ENCODE measurements at places on chromosomes 12 and 14.

- no peak for DNase-seq
These were observed at the start of gene KCNK10 for GRCh38 chr14:88323086-88323522. Gene KCNK10 (minus strand): TSS chr14:88323269. CDS start chr14:88322798, 471 bp downstream.

DNA sequence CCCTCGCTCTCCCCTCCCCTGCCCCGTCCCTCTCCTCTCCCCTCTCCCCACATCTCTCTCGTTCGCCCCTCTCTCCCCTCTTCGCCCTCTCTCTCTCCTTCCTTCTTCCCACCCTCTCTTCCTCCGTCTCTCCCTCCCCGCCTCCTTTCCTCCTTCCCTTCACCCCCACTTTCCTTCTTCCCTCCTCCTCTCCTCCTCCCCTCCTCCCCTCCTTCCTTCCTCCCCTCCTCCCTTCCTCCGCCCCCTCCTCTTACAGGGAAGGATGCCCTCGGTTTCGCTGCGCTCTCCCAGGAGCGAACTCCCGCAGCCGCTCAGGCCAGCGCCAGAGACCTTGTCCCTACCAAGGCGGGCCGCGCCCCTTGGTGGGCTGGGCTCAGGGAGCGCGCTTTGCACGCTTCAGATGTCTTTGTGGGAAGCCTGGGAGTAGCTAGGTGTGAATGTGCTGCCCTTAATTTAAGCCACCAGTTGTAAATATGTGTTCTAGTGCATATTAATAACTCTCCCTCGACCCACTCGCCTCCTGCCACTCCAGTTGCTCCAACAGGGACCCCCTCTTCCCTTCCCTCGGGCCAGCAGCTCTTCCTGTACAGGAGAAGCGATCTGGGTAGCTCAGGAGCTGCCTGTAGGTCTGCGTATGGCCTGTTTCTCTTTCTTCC, 13.3 kb upstream of the MAP3K9 start:
- no peak for DNase-seq

GRCh38 chr14:70170976-70171375, 17.8 kb downstream of the SLC8A3 start:
- no peak for DNase-seq

DNA sequence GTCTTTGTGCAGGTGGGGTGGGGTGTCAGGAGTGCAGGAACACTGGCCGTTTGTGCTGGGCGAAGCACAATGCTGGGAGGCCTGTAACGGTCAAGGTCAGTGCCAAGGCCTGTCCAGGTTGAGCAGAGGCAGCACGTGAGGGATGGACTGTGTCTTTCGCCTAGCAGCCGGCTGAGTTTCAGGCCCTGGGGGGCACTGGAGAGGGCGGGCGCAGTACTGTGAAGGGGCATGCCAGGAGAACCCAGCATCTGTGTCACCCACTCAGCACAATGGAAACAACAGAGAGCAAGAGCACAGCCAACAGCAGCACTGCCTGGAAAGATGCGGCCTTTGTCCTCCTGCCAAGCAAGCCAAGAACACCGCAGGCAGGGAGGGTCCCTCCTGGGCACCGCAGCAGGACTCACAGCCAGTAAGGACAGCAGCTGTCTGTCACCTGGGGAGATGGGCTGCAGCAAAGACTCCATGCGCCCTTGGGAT, 25.2 kb downstream of the SLC25A47 start:
- DNase-seq, result no peak

DNA sequence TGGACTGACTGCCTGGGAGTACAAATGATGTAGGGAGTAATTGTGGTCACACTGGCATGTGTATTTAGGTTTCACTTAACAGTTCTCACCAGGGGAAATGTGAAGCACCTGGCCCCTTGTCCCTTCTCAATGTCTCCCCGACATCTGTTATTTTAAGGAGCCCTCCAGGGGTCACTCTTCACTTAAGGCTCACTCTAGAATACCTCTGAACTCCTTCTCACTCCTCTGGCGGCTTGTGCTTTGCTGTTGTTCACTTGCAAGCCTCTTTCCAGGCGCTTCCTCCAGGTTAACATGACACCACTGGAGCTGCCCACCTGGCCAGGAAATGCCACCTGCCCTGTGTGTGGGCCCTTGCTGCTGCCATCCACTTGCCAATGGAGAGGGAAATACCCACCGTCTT, 56.5 kb upstream of the GZMB start:
- DNase-seq, result no peak

DNA sequence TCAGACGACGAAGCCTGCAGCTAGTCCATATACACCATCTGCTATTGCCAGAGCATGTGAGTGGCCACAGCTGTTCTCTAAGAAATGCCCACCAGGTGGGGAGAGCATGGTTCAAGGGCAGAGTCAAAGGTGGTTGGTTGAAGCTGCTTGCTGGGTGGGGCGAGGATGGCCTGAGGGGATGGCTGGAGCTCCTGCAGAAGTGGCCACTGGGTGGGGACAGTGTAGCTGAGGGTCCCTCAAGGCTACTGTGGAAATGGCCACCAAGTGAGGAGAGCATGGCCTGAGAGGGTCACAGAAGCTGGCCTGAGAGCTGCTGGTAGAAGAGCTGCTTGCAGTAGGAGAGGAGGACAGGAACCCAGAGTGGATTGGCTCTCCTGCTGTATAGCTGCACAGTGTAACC, 102.4 kb downstream of the AACS start:
- DNase-seq, result no peak
